Central memory CD8-positive, alpha-beta T cell (primary cell): ENCODE measurements at places on chromosomes 13 and 19.

DNA sequence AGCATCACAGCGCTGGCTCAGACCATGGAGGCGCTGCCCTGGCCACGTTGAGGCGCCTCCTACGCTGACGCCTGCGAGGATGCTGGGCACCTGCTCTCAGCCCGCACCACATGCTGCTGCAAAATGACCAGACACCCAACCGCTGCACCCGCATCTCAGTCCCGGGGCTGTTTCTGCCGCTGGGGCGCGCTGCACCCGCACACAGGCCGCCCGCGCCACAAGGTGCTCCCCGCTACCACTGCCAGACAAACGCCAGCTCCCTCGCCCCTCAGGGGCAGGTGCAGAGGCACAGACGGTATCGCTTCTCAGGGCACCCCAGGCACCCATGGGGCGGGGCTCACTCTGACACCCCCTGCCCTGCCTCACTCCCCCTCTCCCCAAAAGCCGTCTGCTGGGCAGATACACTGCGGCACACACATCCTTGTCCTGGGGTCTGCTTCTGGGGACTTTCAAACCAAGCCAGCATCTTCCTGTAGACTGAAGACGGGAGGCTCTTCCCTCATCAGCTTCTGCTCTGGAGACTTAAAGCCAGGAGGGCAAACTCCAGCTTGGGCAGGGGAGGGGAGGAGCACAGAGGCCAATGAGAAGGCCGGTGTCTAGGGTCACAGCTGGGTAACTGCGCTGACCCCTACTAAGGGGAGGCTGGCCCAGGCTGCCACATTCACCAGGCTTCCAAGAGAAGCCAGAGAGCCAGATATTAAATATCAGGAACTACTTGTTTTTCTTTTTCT, 16.3 kb downstream of the CHERP start:
- no peak for DNase-seq

GRCh38 chr19:21699197-21699596, 68.2 kb downstream of the ZNF100 start:
- DNase-seq = no peak

- no peak for DNase-seq
Measured at GRCh38 chr19:2483084-2483483, 7.2 kb downstream of the GADD45B start.

DNA sequence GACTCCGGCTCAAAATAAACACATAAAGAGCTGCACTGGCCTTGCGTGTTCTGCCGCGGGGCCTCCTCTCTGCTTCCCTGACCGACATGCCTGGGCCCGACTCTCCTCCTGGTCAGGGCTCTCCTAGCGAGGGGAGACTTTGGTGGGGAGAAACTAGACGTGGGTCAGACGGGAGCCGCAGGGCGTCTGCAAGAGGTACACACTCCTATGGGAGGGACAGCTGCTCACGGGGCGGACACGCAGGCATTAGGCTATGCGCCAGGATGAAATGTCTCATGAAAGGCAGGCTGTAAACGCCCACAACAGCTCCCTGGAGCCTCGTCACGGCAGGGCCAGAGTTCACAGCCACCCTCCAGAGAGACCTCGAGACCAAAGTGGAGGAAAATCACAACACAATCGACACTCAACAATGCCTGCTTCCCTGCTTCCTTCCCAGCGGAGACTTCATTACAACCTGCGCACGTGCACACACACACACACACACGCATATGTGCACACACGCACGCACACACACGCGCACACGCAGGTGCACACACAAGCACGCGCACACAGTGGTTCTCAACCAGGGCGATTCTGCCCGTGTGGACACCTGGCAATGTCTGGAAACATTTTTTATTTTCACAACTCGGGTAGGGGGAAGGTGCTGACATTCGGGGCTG, 5.8 kb downstream of the SLC39A3 start:
- DNase-seq = no peak

- peak; percentile 84 for DNase-seq
Measured at GRCh38 chr19:10269333-10270179, 1.4 kb upstream of the ICAM1 start.

DNA sequence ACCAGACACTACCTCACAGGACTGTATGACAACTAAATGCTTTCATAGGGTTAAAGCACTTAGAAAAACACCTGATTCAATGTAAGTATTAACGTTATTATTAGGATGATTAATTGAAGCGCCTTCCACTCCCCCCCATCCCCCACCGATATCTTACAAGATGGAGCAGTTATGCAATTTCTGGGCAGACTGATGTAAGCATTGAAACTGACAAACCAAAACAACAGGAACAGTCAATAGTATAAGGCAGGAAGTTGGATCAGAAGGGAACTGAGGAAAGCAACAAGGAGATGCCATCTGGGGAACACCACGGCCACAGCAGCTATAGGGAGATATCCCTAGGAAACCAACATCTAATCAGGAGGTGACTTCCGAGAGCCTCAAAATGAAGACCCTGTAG, 3.8 kb downstream of the LCP1 start:
- DNase-seq = no peak

GRCh38 chr13:110815471-110816204, 99.2 kb downstream of the ANKRD10 start:
- DNase-seq = no peak
